Progenitor cell of endocrine pancreas (in vitro differentiated cells): ENCODE measurements at places on chromosomes 1 and 21.

DNA sequence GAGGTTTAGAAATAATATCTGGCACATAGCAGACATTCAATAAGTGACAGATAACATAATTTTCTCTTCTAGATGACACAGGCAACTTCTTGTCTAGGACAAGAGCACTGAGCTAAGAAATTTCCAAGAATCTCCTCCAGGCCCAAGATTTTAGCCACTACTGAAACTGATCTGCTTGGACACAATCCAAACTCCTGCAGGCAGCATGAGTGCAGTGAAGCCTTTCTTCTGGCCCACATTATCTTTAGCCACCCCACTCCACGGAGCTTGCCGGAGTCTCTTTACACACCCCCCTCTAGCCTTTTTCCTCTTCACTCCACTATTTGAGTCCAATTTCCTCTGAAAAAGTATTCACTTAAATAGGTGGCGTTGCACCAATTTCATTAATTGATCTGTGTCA is 142.9 kb upstream of the DUSP10 start:
- no peak for DNase-seq

- DNase-seq: no peak
These were observed 15.5 kb downstream of the LEPR start for GRCh38 chr1:65435987-65436386.

- no peak for DNase-seq
These were observed 23.6 kb upstream of the PLA2G2E start for GRCh38 chr1:19946971-19947370.

GRCh38 chr1:87226341-87226760 is 102.3 kb upstream of the LMO4 start:
- DNase-seq: no peak

- no peak for DNase-seq
These were observed 6.5 kb upstream of the RGS16 start for GRCh38 chr1:182610606-182611194.

DNA sequence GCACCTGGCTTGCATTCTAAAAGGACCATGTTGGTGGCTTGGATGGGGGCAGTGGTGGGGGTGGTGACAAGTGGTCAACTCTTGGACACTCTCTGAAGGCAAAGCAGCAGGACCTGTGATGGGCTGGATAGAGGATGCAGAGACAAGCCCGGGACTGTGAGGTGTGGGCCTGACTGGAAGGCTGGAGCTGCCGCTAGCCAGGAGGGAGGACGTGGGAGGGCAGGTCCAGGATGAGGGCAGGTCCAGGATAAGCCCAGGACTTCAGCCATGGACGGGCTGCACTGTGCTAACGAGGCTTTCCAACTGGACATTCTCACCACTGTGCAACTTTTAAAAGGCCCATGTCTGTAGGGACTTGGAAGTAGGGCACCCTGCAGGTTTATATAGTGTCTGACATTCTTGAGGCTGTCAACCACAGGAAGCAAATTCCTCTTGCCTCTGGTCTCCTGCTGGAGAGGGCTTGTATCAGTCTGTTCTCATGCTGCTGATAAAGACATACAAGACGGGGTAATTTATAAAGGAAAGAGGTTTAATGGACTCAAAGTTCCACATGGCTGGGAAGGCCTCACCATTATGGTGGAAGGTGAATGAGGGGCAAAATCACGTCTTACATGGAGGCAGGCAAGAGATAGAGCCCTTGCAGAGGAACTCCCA is 8.3 kb upstream of the C1orf167 start:
- DNase-seq: no peak

- DNase-seq: no peak
These were observed 1.7 kb upstream of the CLCA1 start for GRCh38 chr1:86466986-86467385.

DNA sequence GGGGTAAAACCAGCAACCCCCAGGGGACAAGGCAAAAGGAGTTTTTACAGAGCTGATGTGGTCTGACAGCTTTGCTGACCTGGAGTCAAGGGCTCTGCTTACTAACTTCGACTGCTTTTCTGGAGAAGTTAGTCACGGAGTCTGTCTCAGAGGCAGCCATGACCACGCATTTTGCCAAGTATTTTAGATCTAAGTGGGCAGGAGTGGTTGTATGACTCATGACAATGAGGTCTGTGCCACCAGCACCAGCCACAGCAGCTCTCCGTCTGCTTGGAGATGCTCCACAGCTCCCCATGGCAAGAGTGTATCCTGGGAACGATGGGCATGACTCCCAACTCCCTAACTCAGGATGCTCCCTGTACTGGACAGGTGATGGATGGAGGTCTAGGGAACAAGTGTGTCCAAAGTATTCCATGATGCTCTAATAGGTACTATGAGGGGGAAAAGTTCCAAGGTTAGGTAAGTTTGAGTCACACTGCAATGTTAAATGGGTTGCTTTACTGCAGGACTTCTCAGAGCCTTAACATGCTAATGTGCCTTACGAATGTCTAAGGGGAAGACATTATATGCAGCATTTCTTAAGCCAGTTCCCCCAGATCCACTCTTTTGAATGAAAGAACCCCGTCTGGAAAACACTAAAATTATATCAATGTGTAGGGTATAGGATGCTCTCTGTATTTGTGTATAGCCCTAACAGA is 359.0 kb downstream of the HHAT start:
- DNase-seq: no peak

DNA sequence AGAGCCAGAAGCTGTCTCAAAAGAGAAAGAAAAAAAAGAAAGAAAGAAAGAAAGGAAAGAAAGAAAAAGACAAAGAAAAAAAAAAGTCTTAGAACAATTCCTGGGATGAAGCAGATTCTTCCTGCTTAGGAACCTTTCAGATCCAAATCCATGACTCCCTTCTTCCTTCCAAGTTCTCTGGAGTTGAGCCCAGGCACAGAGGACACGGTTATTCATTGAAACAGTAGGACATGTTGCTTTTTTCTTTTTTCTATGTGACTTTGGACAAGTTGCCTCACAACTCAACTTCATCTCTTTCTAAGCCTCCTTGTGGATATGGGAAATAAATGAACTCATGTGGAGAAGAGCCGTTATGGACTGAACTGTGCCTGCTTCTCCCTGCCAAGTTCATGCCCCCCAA is 14.7 kb upstream of the TNFRSF8 start:
- no peak for DNase-seq

GRCh38 chr1:202248861-202249260 is 55.3 kb downstream of the LGR6 start:
- DNase-seq: no peak

DNA sequence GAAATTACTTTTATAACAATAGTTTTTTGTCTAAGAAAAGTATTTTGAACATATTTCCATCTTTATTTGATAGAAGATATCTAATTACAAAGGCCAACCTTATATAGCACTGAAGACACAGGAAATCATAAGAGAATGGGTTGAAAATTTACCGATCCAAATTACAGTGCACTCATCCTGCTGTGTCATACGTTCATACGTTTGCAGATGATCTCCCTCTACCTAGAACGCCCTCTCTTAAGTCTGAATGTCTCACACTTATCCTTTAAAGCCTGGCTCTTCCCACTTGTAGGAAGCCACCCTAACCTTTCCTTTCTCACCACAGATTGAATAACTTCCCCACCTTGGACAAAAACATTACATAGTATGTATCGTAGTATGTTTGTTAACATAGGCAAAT is 9.3 kb downstream of the ASH1L start:
- DNase-seq: no peak

- DNase-seq: no peak
These were observed 246.6 kb upstream of the ADGRL2 start for GRCh38 chr1:81554108-81554507.

GRCh38 chr1:228204958-228205357 is 2.9 kb upstream of the OBSCN start:
- DNase-seq: no peak
